Type B pancreatic cell (in vitro differentiated cells): ENCODE measurements at places on chromosomes 5 and 9. TPM values are rescaled to one million over a fixed set of nuclear protein-coding genes. Genes with fewer than 3 reads are reported as not detected.

- no peak for DNase-seq
These were observed 104.1 kb downstream of the TSSK1B start for GRCh38 chr5:113330533-113331208.

The PCDHA9 gene
- total RNA-seq, result 1.5 and 2.5 TPM in 2 replicates

The MGAT4B gene
- total RNA-seq, result 169 and 211 TPM in 2 replicates

- DNase-seq, result no peak
These were observed 35.9 kb downstream of the RNF44 start for GRCh38 chr5:176501333-176501732.

DNA sequence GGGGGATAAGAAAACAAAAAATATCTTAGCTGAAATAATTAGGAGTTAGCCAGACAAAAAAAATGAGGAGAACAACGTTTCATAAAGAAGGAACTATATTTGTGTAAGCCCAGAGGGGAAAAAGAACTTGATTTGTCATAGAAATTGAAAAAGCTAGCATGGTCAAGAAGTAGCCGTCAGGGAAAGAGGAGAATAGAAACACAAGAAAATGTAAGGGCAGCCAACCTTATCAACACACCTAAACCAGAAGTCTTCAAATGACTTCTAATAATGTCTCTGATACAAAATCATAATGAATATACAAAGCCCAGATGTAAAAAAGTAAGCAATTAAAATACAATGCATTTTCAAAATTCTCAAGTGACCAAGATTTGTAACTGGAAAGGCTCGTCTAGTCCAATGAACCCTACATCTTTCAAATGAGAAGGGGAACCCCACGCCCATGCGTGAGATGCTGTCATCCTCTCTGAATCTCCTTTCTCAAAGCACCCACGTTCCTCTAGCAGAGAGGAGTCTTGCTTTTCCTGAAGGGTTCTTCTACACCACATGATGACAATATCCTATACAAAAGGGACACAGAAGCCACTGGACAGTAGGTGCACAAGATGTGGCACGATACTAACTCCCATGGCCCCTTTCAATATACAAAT, 103.7 kb downstream of the ARL15 start:
- no peak for DNase-seq

- DNase-seq, result no peak
These were observed 396.7 kb downstream of the MRPS30 start for GRCh38 chr5:45205403-45205961.

GRCh38 chr9:135345775-135346433, 133.7 kb upstream of the PPP1R26 start:
- DNase-seq, result no peak

GRCh38 chr5:167870055-167870454, 421.4 kb upstream of the WWC1 start:
- DNase-seq, result no peak

DNA sequence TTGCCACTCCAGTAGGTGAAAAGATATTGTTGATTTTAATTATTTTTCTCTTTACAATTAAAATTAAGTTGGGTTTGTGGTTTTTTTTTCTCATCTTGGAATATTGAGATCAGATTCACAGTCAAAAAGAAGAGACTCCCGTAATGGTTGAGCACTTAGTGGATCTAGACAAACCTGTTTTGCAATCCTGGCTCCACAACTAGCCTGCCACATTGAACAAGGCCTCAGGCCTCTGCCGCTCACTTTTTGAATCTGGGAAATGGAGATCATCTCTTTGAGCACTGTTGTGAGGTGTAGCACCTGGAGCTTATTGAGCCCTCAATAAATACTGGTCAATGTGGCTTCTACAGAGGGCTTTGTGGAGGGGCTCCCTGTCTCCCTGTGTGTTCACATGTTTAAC, 37.1 kb upstream of the RARS1 start:
- DNase-seq, result no peak

GRCh38 chr5:125863579-125863978, 559.6 kb upstream of the GRAMD2B start:
- DNase-seq, result no peak

The KCNMB1 gene
- 0.12 and 0.34 TPM in 2 replicates for total RNA-seq

DNA sequence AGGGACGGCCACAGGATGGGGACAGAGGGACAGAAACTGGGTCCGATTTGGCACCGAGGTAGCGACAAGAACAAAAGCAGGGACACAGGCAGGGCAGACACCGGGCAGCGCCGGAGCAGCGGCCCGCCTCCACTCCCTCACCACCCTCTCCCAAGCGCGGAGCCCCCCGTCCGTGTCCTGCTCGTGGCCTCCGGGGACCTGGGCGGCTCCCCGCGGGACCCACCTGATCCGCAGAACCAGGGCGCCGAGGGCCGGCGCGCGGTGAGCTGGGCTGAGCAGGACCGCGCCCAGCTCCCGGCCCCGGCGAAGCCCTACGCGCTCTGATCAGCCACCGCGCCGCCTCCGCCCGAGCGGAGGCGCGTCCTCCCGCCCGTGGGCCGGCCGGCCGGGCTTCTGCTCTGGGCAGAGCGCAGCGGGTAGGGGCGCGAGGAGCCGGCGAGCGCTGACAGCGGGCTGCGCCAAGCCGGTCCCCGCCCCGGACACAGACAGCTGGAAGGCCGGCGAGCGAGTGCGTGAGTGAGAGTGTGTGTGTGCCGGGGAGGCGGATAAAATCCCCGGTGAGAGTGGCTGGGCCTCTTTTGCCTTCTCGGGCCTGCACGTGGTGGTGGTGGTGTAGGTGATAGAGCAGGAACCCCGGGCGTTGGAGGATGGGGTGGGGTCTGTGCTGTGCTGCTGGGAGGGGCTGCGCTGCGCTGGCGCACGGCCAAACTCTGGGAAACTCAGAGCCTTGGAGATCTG, at the start of gene GGTA1:
Gene GGTA1, minus strand, starts transcription at position 418 of the 738 bp plus-strand sequence. CDS start 31,922 bp downstream, outside the sequence.
- peak; percentile 75 for DNase-seq

GRCh38 chr9:109639674-109640579, 140.1 kb upstream of the PALM2AKAP2 start:
- DNase-seq, result no peak

GRCh38 chr9:120710110-120710981, 3.9 kb downstream of the MEGF9 start:
- DNase-seq, result no peak

DNA sequence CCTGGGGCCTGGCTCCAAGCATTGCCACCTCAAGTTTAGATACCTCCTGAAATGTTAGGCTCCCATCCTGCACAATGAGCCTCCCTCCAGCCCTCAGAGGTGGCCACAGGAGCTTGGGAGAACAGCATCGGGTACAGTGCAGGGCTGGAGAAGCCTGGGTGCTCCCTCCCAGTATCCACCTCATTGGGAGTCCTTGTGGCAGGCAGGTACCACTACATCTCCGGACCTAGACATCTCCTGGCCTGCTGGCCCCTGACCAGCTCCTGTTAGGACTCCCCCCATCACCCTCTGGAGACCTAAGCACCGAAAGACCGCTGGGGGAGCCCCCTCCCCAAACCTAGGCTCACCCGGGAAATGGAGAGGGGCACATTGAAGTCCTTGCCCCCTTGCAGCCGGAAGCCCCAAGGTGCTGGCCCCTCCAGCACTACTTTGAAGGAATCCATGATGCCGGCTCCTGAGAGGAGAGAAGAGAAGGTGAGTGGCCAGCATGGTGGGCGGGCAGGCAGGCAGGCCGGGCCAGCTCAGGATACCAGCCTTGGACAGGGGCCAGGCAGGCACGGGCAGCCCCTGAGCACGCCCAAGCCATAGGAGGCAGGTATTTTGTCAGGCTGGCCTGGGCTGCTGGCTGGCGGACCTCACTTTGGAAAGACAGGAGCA, 1.2 kb downstream of the PDLIM7 start:
- DNase-seq, result no peak

DNA sequence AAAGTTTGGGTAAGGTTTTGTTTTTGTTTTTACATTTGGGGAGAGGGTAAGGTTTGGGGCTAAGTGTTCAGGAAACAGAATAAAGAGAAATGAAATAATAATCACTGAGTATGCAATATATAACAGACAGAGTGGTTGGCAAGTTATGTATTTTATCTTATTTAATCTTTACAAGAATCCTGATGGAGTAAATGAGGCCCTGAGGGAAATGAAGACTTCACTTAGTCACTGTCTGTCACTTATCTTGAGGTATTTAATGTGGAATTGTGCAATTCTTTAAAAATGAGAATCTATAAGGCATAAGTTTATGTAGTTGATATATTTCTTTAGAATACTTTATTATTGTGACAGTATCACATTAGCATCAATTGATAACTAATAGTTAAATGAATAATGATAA, 48.1 kb downstream of the TEK start:
- DNase-seq, result no peak

- DNase-seq, result no peak
These were observed 20.1 kb upstream of the CFAP157 start for GRCh38 chr9:127686461-127687393.

The RICTOR gene
- 30.1 and 31.8 TPM in 2 replicates for total RNA-seq

- DNase-seq, result no peak
These were observed 118.7 kb downstream of the GAS1 start for GRCh38 chr9:86828631-86829030.

- peak; percentile 45 for DNase-seq
These were observed 3.8 kb upstream of the LCN1 start for GRCh38 chr9:135517407-135517822.

- DNase-seq, result no peak
These were observed 96.3 kb upstream of the MEF2C start for GRCh38 chr5:88979244-88979643.

The ASS1 gene
- total RNA-seq, result 29.1 and 80.1 TPM in 2 replicates

DNA sequence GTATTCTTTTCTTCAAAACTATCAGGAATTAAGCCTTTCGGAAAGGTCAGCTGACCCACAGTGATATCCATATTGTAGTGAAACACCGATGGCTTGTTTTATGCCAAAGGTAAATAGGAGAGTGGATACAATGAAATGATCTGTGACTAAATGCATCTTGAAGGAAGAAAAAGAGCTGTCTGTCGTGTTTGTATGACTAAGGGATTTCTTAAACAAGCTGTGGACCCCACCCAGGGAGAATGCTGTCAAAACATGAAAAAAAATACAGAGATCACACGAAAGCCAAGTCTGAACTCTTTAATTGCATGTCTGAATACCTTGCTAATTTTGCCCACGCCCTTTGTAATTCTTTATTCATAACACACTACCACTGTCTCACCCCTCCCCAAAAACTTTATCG, 286.4 kb upstream of the WWC1 start:
- no peak for DNase-seq

The STARD4 gene
- 39.1 and 56.6 TPM in 2 replicates for total RNA-seq
